ENCODE measurements at places on chromosomes 13 and 19.

GRCh38 chr13:100433475-100433874 is 155.1 kb downstream of the GGACT start:
- no peak for DNase-seq

DNA sequence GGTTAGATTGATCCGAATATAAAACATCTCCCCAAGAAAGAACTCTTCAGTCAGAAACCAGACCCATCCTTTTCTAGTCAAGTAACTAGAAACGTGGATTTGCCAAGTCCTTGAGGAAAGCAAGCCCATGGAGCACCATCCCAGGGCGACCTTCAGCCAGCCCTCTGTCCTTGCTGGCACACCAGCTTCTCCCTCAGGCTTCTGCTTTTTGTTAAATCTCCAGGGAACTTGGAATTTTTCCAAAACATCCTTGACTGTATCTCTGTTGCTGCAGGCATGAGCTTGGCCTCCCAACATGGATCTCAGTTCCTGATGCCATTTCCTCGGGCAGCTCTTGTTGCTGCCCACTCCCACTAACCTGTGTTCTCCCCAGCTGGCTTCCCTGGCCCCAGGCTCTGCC is 27.1 kb upstream of the C1QTNF9 start:
- no peak for DNase-seq

- no peak for DNase-seq
Observed at GRCh38 chr19:45442408-45442777, 18.7 kb upstream of the ERCC1 start.

DNA sequence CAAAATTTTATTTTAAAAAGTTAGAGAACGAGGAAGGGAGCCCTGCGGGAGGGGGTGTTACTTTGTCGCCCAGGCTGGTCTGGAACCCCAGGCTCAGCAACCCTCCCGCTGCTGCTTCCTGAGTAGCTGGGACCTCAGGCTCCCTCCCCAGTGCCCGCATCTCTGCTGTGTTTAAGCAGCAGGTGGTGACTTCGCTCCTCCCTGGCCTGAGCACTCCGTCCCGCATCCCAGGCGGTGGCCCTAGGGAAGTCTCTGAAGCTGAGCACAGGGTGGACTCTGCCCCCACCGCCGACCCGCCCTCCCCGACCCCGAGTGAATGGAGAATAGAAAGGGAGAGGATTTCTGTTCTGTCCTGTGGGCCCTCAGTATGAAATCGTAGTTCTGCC is 30.5 kb downstream of the ZNF701 start:
- no peak for DNase-seq

DNA sequence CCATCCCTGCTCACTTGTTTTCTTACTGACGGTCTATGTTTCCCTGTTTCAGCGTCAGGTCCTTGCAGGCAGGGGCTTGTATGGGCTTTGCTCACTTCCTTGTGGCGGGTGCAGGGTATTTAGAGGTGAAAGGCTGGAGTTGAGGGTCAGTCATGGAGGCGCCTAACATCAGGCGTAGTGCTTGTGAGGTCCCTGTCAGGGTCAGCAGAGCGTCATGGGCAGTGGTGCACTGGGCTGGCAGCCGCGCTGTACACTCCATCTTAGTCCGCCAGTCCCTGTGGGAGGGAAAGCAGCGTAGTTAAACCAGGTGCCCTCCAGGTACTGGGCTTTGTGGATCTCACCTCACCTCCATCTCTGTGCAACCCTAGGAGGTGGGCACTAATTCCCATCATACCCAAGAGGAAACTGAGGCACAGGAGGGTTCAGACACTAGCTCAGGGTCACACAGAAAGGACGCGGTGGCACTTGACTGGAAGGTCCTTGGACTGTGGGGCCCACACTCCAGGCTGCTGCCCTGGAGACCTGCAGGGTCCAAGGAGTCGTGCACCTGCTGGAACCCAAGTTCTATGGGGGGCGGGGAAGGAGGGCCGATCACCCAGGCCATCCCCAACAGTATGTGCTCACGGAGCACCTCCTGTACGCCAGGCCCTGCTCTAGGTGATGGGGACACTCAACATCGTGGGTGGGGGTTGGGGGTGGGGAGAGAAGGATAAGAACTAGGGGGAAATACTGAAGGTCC is 4.6 kb downstream of the GRAMD1A start:
- DNase-seq, result no peak

DNA sequence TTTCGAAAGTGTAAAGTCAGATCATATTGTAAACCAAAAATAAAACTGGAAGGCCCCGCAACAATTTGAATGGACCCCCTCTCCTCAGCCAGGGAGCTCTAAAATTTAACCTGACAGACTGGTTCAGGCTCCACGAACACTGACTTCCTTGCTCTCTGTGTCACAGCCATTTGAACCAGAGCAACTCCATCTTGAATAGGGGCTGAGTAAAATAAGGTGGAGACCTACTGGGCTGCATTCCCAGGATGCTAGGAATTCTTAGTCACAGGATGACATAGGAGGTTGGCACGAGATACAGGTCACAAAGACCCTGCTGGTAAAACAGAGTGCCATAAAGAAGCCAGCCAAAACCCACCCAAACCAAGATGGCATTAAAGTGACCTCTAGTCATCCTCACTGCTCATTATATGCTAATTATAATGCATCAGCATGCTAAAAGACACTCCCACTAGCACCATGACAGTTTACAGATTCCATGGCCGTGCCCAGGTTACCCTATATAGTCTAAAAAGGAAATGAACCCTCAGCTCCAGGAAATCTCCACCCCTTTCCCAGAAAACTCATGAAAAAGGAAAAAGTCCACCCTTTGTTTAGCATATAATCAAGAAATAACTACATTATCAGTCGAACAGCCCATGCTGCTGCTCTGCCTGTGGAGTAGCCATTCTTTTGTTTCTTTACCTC is 43.1 kb downstream of the RFXAP start:
- no peak for DNase-seq

DNA sequence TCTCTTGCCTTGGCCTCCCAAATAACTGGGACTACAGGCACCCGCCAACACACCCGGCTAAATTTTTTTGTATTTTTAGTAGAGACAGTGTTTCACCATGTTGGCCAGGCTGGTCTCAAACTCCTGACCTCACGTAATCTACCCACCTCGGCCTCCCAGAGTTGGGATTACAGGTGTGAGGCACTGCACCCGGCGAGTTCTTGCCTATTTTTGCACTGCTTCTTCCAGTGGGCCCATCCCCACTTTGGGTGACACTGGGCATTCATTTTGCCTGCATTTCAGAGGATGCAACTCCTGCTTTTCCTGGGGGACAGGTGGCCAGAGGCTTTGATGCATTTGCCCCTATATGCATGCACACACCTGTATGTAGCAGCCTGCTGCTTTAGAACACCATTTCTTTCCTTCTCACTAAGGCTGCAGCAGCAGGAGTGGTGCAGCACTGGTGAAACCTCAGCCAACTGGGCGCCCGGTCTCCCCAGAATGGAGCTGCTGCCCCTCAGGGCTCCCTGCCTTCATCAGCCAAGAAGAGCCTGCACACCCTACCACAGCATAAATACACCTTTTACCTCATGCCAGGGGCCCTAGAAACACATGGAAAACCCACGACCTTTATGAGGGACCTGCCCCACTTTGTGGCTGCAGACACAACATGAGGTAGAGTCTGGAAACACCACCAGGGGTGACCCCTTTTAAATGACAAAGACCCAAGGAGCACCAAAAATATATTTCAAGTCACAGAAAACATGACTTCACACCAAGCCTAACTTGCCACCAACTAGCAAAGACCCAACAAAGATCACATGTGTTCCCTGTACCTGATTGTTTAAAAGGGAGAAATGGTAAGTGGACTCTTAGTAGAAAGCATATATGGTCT is 36.8 kb upstream of the POP4 start:
- DNase-seq, result no peak

DNA sequence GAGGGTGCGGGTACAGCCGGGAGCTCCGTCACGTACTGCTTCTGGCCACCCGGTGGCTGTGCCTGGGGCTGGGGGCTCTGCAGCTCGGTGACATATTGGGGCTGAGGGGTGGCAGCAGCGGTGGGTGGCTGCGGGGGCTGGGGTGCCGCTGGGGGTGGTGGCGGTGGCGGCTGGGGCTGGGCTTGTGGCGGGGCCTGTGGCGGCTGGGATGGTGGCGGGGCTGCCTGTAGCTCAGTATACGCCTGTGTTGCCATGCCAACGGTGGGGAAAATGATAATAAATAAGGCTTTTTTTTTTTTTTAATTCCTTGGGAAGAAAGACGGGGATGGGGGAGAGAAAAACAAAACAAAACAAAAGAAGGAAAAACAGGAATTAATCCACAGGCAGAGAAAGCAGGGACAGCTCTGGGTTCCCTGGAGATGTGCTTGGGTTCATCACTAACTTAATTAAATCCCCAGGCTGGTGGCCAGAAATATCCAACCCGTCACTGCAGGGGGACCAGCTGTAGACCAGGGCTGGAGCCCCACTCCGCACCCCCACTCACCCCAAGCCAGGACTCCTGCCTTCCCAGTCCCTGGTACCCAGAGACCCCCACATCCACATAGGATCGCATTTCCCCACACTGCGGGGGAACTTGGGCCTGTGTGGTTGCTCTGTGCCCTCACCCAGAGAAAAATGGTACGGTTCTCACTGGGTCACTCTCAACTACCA is 12.4 kb downstream of the RFX1 start:
- DNase-seq, result no peak

- no peak for DNase-seq
Observed at GRCh38 chr19:3184847-3185460, 776 bp upstream of the NCLN start.

- DNase-seq, result no peak
Observed at GRCh38 chr13:44874886-44875630, 114.2 kb downstream of the NUFIP1 start.

Data from NCI-H1048 (cell line).